ENCODE measurements at places on chromosomes 1 and 21.

- DNase-seq: no peak
These were observed 458 bp downstream of the ZC3H12A start for GRCh38 chr1:37474697-37475379.

GRCh38 chr1:8285103-8285502 is 32.8 kb upstream of the SLC45A1 start:
- no peak for DNase-seq

GRCh38 chr1:46133781-46134350 is 1.4 kb upstream of the PIK3R3 start:
- DNase-seq: no peak

GRCh38 chr21:14926186-14926585 is 138.6 kb downstream of the NRIP1 start:
- DNase-seq: no peak

DNA sequence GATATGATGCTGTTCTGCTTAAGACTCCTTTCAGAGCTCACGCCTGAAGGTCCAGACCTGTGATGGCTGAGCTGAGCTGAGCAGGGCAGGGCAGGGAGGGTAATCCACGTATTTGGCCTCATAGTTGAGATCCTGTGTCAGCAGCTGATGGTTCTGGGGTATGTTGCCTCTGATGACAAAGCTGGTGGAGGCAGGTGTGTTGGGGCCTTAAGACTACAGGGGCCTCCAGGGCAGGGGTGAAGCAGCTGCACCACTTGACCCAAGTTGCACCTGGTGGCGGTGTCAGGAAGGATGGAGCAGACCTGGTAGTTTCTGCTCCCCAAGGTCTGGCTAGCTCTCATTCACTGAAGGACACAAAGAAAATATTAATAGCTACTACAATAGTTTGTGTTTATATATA is 57.0 kb downstream of the FCRL5 start:
- DNase-seq: no peak

- DNase-seq: no peak
These were observed 256.1 kb upstream of the PTBP2 start for GRCh38 chr1:96465441-96465840.

- DNase-seq: no peak
These were observed 445.5 kb downstream of the PTPRC start for GRCh38 chr1:199084293-199084692.

Measured in type B pancreatic cell (in vitro differentiated cells).